ENCODE measurements at places on chromosomes 7 and 10.

GRCh38 chr7:94059746-94060145 lies 55.6 kb upstream of the BET1 start:
- DNase-seq, result no peak

GRCh38 chr10:133474665-133475424 lies 21.1 kb downstream of the SCART1 start:
- no peak for DNase-seq

DNA sequence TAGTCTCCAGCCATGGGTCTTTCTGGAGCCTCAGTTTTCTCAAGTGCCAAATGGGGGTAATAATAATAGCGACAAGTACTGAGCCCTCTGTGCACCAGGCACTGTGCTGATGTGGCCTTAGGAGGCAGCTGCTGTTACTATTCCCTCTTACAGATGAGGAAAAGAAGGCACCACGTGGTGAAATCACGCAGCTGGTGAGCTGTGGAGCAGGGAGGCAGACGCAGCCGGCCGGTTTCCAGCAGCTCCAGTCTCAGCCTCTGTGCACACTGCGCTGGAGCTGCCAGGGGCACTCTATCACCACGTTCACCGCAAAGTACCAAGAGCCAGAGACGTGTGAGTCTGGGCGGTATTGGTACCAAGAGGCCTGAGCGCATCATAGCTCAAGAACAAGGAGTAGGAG lies 9.6 kb downstream of the PYROXD2 start:
- no peak for DNase-seq

GRCh38 chr10:125633517-125633999 lies 49.4 kb downstream of the TEX36 start:
- no peak for DNase-seq

GRCh38 chr7:29987811-29988317 lies 1.7 kb downstream of the SCRN1 start:
- DNase-seq, result no peak

Measured in nucleus accumbens (tissue), 56 donors.